SHP77 (cell line): ENCODE measurements at places on chromosomes 2 and 18.

DNA sequence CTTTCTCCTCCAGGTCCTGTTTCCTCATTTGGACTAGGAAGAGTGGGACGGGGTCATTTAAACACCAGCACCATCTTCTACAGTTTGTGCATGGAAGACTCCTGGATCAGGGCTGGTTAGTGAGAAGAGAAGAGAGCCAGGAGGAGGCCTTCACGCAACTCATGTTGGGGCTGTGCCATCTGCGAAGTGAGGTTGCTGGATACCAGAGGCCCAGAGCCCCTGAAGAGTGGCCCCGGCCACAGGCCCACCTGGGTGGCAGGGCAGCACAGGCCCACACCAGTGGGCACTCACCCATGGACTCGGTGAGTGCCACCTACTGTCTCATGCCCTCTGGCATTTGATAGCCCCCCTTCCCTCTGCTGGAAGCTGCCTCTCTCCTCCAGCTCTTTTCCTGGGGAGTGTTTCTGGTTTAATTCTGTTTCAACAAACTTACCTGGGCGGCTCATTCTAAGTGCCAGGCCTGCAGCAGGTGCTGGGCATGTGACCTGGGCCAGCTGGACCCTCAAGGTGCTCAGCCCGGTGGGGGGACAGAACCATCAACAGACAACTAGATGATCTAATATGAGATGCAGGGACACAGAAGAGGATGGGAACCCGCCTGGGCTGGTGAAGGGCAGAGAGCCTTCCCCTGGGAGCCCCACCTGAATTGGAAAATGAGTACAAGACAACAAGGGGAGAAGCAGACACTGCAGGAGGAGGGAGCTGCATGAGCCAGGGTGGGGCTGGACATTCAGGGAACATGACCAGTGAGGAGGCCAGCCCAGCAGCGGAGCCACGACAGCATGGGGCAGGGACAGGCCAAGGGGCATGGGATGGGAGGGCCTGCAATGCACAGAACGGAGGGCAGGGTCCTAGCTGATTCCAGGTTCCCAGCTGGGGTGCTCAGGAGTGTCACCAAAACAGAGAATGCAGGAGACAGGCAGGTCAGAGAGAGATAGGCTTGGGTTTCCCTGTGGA lies 70.6 kb downstream of the MARCO start:
- no peak for DNase-seq

- no peak for DNase-seq
Measured at GRCh38 chr2:30276455-30276911, 45.1 kb downstream of the LBH start.

DNA sequence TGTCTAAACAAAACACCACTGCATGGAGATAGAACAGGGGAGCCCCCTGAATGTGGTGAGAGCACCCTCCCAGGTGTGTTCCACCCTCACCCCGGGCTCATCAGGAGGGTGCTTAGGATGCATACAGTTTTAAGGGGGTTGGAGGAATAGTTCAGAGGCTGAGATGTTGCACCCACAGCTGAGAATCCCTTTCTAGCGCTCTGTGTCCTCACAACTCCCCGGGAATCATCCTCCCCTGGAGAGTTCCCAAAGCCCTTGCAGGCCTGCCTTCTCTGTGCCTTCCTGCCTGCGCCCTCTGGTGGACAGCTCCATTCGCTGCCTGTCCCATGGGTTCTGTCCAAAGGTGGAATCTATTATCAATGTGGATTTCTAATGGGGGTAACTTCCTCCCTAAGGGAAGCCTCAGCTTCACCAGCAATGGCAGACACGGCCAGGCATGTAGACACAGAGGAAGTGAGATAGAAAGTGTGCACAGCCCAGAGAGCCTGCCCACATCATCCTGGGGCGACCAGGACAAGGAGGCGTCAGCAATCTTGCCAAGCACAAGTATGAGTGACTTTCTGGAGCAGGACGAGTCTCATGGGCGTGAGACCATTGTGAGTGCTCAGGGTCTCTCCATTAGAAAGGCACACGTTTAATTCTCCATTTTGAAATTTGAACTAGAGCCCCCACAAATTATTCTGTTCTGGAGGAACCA lies 1.2 kb upstream of the UGT1A5 start:
- peak; percentile 63 for DNase-seq

DNA sequence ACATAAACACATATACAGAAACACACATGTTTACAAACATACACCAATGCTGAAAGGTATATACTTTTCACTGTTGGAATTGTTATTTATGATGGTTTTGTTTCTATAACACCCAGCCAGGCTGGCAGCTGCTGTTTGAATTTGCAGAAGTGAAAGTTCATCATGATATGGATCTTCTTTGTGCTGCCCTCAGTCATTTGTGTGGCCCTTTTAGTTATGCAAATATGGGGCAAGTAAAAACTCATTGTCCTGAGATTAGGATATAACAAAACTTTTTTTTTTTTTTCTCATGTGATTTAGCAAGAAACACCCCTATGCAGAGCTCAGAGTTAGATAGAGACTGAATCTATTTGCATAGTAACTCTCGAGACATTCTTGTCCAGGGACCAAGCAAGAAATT lies 714.1 kb downstream of the KCNJ3 start:
- DNase-seq = no peak

GRCh38 chr2:26430826-26431225 lies 29.1 kb downstream of the DRC1 start:
- DNase-seq = no peak
